ENCODE measurements at places on chromosomes 12 and 14. TPM values are rescaled to one million over a fixed set of nuclear protein-coding genes. Genes with fewer than 3 reads are reported as not detected.

CHGA gene
- total RNA-seq, result 0.57 TPM

RNASE1 gene
- total RNA-seq, result not detected

JDP2 gene
- 45.7 TPM for total RNA-seq

GALNT16 gene
- 0.30 TPM for total RNA-seq

PROX2 gene
- 0.76 TPM for total RNA-seq

TGFB3 gene
- 5.6 TPM for total RNA-seq
